ENCODE measurements at places on chromosomes 1 and 21.

DNA sequence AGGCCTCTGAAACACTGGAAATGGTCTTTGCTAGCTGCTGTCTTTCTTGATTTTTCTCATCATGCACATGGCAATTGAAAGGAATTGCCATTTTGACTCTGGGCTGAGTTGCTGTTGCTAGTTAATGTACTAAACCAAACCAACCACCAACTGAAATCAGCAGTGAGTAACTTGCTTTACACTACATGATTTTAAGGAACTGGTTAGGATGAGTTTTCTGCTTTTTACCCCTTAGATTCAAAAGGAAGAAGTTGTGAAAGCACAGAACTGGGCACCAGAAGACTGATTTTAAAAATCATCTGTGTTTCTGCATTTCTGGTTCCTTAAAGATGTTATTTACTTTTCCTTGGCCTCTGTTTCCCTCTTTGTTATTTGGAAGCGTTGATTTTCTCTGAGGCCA is 361.9 kb downstream of the HLX start:
- DNase-seq, result no peak

GRCh38 chr1:25256578-25256965 is 9.3 kb upstream of the RSRP1 start:
- no peak for DNase-seq

- DNase-seq, result no peak
Measured at GRCh38 chr1:215005078-215005477, 77.5 kb upstream of the KCNK2 start.

DNA sequence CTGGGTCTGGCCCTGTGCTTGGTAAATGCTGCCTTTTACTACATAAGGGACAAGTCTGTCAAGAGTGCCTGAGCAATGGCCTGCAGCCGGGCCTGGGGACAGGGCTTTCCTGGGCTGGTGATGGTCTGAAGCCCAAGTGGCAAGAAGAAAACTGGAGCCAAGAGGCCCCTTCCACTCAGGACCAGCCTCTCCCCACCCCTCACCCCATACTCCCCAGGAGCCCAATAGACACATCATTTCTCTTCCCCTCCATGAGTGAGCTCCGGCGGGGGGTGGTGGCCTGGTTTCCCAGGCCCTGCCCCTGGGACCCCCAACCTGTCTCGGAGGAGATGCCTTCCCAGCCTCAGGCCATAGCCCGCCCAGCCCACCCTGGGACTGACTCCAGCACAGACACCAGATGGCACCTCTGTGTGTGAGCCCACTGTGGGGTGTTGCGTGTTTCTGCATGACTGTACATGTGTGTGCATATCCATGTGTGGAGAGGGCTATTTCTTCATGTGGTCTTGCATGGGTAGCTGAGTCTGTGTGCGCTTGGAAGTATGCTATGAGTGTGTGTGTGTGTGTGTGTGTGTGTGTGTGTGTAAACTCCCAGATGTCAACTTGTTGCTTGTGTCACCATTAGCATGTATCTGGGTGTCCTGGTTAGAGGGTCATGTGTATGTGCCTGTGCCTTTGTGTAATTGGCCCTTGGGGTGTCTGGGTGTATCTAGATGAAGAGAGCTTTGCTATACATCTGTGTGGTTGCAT is 14.3 kb upstream of the LRP8 start:
- no peak for DNase-seq

DNA sequence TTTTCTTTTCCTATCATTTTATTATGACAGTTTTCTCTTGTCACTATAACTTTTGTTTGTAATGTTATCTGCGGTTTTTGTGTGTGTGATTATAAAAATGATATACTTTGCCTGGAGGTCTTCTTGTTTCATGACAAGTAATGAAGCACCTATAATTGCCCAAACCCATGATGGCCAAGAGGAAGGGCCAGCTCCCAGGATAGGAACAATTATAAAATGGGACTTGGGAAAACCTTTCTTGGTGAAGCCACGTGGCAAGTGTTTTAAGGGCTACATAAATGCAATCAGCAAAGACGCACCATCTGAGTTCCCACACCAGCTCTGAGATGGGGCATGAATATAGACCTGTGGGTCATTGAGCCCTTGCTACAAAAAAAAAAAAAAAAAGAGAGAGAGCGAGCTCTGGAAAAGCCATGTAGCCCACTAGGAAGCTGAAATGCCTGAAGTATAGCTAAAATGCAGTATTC is 462.6 kb upstream of the RUNX1 start:
- DNase-seq, result no peak

DNA sequence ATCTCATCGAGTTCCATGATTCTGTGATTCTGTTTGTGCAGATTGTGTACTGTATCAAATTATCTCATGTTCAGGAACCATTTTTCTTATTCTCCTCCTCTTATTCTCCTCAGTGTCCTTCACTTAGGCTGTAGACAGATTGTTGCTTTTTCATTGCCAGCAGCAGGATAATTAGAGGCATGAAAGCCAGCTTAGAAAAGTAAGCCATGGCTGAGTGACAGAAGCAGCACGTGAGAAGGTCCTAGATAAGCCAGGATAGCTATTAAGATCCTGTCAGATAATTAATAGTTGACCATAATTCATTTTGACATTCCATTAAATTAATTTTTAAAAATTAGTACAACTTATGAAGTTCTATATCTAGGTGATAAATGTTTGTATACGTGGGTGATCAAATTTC is 60.8 kb upstream of the PRKACB start:
- no peak for DNase-seq

DNA sequence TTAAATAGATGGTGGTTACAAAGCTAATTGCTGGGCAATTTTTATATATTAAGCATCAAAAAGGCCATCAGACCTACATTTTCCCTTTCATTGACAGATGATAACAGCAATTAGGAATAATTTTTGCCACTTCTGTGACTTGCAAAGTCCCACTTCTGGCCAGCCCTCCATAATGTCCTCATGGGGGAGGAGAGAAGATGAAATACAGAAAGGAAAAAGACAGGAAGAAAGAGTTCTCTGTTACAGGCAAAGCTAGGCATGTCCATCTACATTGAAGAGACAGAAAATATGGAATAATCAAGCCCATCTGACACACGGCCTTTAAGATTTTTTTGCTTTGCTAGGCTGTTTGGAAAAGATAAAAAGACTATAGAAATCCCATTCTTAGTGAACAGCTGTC is 108.0 kb downstream of the ENAH start:
- no peak for DNase-seq

- DNase-seq, result no peak
Measured at GRCh38 chr1:214198571-214198970, 82.4 kb upstream of the SMYD2 start.
